Tibial nerve (tissue), 4 donors: ENCODE measurements at places on chromosomes 4 and X.

DNA sequence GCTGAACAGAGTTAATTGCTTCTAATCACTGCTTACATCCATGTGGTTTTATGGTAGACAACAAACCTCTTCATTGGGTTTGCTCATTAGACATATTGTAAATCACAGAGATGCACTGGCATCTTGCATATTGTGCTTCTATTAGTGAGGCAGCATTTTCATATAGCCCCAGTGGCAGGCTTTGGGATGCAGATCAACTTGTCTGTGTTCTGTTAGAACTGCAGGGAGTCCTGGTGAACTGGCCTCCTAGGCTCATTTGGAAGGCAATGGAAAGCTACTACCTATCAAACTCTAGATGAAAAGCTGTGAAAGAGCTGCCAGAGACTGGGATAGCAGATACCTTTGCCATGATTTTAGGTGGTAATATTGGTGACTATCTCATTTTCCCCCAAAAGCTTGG lies 108.8 kb downstream of the NAA11 start:
- no peak for DNase-seq

DNA sequence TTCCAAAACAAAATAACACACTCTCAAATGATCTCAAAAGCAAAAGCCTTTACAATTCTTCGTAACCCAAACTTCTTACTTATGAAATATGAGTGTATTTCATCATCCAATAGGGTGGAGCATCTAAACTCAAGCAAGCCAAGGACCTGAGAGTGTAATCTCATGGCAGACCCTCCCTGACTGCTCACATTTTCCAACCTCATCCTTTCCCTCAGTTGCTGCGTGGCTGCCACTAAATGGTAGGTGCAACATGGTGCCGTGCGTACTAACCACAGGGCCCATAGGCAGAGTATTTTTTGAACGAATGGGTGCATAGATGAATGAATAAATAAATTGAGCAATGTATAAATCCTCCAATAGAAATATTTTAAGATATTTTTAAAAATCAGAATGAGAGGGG lies 45.4 kb downstream of the TTC29 start:
- no peak for DNase-seq

DNA sequence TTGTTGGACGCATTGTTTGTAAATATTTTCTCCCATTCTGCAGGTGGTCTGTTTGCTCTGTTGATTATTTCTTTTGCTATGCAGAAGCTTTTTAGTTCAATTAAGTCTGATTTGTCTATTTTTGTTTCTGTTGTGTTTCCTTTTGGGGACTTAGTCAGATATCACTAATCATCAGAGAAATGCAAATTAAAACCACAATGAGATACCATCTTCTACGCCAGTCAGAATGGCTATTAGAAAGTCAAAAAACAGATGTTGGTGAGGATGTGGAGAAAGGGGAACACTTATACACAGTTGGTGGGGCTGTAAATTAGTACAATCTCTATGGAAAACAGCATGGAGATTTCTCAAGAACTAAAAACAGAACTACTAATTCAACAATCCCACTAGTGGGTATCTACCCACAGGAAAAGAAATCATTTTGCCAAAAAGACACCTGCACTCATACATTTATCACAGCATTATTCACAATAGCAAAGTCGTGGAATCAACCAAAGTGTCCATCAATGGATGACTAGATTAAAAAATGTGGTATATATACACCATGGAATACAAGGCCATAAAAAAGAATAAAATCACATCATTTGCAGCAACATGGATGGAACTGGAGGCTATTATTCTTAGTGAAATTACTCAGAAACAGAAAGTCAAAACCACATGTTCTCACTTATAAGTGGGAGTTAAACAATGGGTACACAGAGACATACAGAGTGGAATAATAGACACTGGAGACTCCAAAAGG lies 8.1 kb downstream of the COQ2 start:
- DNase-seq: no peak

DNA sequence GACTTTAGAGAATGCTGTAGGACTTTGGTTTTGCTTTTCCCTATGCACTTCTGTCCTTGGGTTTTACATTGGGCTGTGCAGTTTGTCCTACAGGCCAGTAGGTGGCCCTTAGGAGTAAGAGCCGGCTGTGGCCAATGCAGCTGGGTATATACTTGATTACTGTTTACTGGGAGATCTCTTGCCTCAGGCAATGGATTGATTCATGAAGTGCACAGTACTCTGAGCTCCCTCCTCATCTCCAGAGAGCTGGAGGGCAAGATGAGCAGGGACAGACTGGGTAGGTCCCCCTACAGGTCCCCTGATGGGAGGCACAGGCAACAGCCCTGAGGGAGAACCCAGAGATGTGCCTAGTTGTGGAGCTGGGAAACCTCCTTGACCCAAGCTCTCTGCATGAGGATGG lies 103.8 kb upstream of the QRFPR start:
- no peak for DNase-seq

DNA sequence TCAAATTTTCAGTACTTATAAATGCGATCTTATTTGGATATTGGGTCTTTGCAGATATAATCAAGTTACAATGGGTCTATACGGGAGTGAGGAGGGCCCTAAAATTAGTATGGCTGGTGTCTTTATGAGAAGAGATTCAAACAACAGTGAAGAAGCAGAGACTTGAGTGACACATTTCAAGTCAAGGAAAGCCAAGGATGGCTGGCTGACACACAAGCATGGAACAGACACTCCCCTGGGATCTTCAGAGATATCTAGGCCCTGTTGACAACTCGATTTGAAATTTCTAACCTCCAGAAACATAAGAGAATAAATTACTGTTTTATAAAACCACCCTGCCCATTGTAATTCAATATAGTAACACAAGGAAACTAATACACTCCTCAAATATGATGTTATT lies 1886.0 kb upstream of the PCDH7 start:
- no peak for DNase-seq

DNA sequence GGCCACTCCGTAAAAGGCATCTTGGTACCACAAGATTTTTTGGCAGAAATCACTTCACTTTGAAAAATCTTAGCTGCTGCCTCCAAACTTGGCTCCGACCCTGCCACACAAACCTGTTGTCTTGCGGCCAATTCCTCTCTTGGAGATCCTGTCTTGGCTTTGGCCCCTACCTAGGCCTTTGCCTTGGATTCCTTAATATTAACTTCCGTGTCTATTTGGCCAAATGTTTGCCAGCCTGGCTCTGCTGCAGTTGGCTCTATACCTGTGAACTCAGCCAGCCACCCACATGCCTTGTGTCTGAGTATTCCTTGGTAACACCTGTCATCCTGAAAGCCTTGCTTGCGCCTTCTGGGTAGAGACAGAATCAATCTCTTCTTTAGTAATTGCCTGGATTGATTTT lies 12.5 kb downstream of the GRXCR1 start:
- DNase-seq: no peak

- DNase-seq: no peak
Measured at GRCh38 chr4:168449719-168450452, 30.4 kb downstream of the DDX60L start.
